ENCODE measurements at places on chromosomes 2 and 18. TPM values are rescaled to one million over a fixed set of nuclear protein-coding genes. Genes with fewer than 3 reads are reported as not detected.

PAIP2B gene
- total RNA-seq, result 14.0 TPM

SOX11 gene
- total RNA-seq, result 22.1 TPM

MOB4 gene
- total RNA-seq, result 69.2 TPM

- DNase-seq, result no peak
Observed at GRCh38 chr2:169891593-169892298, 64.5 kb downstream of the UBR3 start.

GRCh38 chr2:205372141-205372540 lies 310.2 kb upstream of the NRP2 start:
- DNase-seq, result no peak

DNA sequence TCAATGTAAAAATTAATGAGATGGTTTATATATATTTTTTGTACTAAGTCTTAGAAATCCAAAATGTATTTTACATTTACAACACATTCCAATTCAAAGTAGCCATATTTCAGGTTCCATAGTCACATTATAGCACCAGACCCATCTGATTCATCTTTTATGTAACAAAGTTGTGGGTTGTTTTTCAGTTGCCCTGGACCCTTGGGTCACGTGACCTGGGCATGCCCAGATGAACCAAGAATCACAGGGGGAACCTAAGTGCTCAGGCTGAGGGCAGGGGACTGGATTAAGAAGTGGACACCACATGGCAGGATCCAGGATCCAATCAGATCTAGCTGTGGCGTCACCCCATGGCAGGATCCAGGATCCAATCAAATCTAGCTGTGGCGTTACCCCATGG lies 44.9 kb upstream of the NDUFV2 start:
- DNase-seq, result no peak

- no peak for DNase-seq
Observed at GRCh38 chr2:96274355-96275056, 8.5 kb downstream of the CIAO1 start.

DNA sequence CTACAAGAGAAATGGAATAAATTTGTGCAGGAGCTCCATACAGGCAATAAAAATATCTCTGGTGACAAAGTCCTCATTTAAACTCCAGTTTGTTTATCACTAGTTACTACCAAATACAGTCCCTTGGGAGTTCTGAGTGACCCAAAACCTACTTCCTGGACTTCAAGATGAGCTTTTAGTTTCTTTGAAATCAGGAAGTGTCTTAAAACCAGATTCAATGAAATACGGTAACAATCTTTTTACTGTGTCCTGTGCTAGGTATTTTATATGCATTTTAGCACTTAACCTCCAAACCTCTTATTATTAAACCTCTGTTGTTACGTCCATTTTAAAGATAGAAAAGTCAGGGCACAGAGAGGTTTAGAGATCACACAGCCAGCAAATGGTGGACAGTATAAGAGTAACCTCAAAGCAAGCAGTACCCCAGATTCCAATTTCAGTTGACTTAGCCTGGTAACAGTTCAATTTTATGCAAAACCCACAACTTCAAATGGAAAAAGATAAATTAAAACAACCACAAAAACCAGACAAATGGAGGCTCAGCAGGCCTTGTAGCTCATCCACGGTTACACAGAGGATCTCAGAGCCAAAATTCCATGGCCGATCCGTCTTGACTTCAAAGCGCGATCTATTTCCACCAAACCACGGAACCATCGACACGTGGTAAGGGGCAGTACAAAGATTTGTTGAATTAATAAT lies 1.3 kb upstream of the KCMF1 start:
- peak; percentile 22 for DNase-seq

Measured in spinal cord (tissue), 10 donors.